ENCODE measurements at places on chromosomes 16 and 17.

DNA sequence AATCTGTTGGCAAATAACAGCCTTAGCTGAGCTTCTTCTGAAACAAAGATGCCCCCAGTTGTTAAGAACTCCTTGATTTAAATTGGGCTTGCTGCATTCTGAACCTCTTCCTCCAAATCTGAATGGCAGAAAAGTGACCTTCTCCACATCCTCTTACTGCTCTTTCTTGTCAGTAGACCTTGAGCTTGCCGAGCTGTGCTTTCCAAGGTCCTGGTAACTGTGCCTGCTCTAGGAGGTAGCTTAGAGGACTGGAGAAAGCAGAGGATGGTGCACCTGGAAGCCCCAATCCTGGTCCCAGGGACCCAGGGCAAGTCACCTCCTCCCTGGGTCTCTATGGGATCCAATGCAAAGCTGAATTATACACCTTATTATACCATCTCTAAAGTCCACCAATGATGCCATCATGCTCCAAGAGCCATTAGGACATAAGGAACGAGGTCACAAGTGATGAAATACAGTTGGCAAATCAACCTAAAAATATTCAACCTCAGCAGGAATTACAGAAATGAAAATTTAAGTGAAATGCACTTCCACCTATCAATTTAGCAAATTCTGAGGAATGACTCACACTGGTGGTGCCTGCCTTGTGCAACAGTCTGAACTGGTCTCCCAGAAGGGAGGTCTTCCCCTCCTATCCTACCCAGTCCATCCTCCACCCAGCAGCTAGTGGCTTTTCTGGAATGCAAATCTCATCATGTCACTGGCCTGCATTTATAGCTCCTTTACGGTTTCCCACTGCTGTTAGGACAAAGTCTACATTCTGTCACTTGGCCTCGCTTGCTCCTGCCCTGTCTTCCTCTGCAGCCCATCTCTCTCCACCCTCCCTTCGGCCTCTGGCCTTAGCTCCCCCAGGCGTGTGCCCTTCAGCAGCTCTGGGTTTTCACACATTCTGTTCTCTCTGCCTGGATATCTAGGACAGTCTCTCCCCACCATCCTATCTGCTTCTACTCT lies 36.6 kb downstream of the TOM1L2 start:
- no peak for DNase-seq

- no peak for DNase-seq
Observed at GRCh38 chr17:27741361-27741861, 58.9 kb downstream of the NOS2 start.

- peak; percentile 80 for DNase-seq
Observed at GRCh38 chr17:59521465-59522126, 43.8 kb upstream of the DHX40 start.

GRCh38 chr16:23500862-23501225 lies 9.4 kb downstream of the GGA2 start:
- DNase-seq: no peak

GRCh38 chr16:74034200-74034599 lies 262.4 kb upstream of the PSMD7 start:
- DNase-seq: no peak

- DNase-seq: no peak
Observed at GRCh38 chr17:38656959-38657823, 17.6 kb downstream of the EPOP start.

DNA sequence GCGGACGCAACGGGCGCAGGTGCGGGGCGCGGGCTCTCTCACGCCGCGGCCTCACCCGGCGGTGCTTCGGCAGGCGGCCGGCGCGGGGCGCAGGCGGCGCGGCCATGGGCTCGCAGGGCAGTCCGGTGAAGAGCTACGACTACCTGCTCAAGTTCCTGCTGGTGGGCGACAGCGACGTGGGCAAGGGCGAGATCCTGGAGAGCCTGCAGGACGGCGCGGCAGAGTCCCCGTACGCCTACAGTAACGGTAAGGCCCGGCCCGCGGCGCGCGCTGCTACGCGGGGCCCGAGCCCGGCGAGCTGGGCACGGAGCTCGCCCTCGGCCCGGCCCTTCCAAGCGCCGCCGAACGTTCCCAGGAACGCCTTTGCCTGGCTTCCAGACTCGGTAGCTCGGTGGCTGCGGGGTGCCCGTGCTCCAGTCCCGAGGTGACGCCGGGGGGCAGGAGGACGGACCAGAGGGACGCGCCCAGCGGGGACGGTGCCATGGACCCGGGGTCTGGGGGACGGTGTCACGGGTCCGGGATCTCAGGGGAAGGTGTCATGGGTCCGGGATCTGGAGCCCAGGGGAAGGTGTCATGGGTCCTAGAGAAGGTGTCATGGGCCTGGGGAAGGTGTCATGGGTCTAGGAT lies 435 bp downstream of the RAB40C start:
- no peak for DNase-seq

DNA sequence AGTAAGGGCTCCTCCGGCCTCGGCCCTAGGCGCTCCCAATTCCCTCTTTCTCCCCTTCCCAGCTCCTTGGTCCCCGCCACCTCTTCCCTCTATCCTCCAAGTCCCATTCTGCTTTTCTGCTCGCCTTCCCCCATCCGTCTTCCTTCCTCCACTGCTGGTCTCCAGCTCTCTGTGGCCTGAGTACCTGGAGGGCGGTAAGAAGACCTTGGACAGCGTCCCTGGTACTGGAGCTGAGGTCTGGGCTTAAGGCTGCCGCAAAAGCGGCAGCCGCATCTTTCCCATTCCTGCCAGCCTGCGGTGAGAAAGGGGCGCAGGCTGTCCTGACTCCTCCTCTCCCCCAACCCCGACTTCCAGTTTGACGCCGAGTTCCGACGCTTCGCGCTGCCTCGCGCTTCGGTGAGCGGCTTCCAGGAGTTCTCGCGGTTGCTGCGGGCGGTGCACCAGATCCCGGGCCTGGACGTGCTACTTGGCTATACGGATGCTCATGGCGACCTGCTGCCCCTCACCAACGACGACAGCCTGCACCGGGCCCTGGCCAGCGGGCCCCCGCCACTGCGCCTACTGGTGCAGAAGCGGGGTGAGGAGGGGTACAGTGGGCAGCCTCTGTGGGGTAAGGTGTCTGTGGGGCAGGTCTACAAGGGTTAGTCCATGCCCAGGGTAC lies 471 bp downstream of the PARD6A start:
- DNase-seq: no peak

- no peak for DNase-seq
Observed at GRCh38 chr17:9977180-9977575, 72.1 kb upstream of the RCVRN start.

- DNase-seq: peak; percentile 16
Observed at GRCh38 chr17:59707971-59708430, 547 bp downstream of the VMP1 start.

DNA sequence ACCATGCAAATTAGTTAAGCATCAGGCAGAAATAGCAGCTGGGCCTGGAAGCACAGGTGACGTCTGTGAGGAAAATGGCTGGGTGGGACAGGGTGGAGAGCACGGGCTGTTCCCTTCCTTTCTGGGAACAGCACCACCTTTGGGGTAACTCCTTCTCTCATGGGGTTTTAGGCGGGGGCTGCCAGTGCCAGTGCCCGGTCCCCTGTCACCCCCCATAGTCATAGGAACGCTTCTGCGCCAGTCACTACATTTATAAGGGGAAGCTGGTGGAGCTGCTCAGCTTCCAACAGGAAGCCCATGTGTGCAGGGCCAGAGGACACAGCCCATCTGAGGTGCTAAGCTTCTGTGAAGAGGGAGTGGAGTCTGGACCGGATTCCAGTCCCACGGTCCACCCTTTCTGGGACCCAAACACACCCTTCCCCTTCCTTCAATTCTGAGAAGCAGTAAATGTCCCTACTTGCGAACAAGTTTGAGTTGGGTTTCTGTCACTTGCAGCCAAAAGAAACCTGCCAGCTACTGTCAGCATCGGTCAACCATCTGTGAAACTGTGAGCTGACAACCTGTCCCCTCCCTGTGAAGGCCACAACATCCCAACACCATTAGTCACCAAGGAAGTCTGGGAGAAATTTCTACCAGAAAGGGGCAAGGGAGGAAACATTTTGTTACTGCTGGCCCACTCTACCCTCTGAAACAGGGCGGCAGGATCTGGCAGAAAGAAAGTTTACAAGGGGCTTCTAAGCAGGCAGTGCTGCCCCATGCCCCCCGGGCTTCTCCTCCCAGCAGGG lies 86.0 kb upstream of the AMZ2 start:
- no peak for DNase-seq

DNA sequence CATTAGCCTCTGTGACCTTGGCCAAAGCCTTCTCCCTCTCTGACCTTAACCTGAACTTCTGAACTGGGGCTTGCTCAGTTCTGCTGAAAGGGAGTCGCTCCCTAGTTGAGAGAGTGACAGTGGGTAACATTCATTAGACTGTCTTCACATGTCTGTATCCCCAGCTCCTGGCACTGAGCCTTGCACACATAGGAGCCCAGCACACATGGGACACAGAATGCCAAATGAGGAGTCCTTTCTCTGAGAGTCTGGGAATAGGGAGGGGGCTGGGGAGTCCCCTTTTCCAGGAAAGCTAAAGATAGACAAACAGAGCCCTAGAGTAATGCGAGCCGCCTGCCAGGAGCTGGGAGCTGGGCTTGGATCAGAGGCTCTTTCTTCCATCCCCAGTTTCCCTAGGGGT lies 2.5 kb downstream of the TAC4 start:
- DNase-seq: no peak

- DNase-seq: no peak
Observed at GRCh38 chr17:40461732-40462342, 18.6 kb downstream of the IGFBP4 start.

DNA sequence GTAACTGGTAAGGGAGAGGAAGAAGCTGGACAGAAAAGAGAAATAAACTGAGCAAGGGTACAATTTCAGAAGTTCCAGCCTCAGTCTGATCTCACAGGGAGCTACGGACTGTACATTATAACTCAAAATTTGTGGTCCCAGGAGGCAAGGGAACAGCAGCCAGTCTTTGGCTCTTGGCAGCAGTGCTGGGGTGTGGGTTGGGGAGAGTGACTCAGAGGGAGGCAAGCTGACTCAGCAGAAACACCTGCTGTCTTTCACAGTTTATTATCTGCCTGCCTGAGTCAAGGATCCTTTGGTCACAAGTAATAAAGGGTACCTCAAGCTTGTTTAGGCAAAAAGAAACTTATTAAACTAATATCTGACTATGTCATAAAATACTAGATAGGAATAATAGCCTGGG lies 73.5 kb upstream of the KIF2B start:
- no peak for DNase-seq

DNA sequence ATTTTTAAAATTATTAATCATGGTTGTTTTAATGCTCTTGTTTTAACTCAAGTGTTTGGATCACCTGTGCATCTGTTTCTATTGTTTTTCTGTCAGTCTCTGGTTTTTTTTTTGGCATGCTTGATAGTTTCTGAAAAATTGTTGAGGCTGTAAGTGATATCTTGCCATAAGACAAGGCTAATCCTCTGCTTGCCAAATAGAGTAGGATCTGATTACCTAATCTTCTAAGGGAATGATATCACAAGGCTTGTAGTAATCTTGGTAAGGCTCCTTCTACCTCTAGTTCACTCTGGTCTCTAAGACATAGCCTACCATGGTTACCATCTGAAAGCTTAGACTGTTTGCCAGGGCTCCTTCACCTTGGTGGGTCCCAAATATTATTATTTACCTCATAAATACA lies 81.0 kb downstream of the ATF7IP2 start:
- DNase-seq: no peak

DNA sequence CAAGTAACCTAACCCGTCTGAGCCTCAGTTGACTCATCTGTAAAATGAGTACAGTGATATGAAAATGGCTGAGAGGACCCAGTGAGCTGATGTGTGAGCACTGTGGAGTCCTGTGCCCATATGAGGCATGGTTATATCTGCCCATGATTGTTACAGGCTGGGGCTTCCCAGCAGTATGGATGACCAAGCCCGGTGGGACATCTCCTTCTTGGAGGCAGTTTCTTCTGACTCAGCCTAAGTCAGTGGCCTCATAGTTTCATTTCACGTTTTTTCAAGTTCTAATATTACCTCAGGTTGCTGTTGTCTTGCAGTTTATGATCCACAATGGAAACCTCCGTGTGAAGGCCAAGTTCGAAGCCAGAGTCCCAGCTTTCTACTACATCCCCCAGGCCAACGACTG lies 4.8 kb downstream of the ADAP2 start:
- DNase-seq: peak; percentile 43

GRCh38 chr17:80468242-80468641 lies 8.2 kb downstream of the NPTX1 start:
- no peak for DNase-seq

DNA sequence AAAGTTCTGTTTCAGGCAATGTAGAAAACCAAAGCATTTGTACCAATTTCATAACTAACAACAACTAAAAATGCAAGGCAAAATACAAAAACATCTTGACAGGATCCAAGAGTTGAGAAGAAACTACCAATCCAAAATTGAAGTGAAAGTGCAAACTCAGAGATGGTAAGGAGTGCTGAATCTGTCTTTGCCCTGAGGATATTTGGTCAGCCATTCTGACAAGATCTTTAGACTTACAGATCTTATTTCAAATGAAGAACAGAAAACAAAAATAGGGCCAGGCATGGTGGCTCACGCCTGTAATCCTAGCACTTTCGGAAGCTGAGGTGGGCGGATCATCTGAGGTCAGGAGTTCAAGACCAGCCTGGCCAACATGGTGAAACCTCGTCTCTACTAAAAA lies 412.8 kb downstream of the ZFHX3 start:
- DNase-seq: no peak

DNA sequence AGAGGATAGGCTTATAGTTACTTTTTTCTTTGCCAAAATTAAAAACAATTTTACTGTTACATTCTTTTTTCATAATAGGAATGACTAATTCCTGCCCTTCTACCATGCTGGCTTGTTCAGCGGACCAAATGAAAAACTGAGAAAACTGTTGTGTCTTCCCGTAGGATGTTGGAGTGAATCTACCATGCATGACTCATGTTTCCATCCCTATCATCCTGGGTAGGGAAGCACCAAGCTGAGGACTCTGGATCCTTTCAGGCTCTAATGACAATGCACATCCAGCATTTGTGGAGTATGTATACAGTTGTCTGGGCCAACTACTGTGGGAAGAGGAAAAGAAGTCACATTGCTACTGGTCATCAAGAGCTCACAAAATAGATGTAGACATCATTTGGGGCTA lies 41.1 kb upstream of the DHX8 start:
- no peak for DNase-seq

DNA sequence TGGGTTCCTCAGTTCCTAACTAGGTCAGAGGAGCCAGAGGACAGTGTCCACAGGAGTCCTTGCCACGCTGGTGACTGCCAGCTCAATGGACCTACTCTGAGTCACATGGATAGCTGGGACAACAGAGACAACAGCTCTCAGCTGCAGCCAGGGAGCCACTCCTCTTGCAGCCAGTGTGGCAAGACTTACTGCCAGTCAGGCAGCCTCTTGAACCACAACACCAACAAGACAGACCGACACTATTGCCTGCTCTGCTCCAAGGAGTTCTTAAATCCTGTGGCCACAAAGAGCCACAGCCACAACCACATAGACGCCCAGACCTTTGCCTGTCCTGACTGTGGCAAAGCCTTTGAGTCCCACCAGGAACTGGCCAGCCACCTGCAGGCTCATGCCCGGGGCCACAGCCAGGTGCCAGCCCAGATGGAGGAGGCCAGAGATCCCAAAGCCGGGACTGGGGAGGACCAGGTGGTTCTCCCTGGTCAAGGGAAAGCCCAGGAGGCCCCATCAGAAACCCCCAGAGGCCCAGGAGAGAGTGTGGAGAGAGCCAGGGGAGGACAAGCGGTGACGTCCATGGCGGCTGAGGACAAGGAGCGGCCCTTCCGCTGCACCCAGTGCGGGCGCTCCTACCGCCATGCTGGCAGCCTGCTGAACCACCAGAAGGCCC lies 6.7 kb downstream of the ZNF646 start:
- DNase-seq: no peak

- no peak for DNase-seq
Observed at GRCh38 chr17:43465049-43465448, 18.7 kb upstream of the DHX8 start.

GRCh38 chr16:53100889-53101288 lies 46.1 kb downstream of the CHD9 start:
- no peak for DNase-seq

GRCh38 chr16:3983081-3983520 lies 102.6 kb upstream of the CREBBP start:
- peak; percentile 64 for DNase-seq
